ENCODE measurements at places on chromosomes 1 and 21. TPM values are rescaled to one million over a fixed set of nuclear protein-coding genes. Genes with fewer than 3 reads are reported as not detected.
A peak's percentile ranks its signal among the peaks of the same experiment; 100 is the strongest.

GRCh38 chr1:147214842-147215539 lies 10.1 kb downstream of the FMO5 start:
- peaks cover 34% of the 10 kb centered on the region for H3K4me1 ChIP-seq
- no peak overlapping the region for H3K4me3 ChIP-seq
- no peaks in the 10 kb centered on the region for H3K27me3 ChIP-seq

GRCh38 chr1:230587061-230587460 lies 55.2 kb upstream of the COG2 start:
- no peak overlapping the region for H3K4me3 ChIP-seq
- H3K27ac ChIP-seq = no peak overlapping the region
- DNase-seq = peak; percentile 45
- no peaks in the 10 kb centered on the region for H3K27me3 ChIP-seq
- H3K4me1 ChIP-seq = no peaks in the 10 kb centered on the region
- no peaks in the 10 kb centered on the region for H3K36me3 ChIP-seq

GRCh38 chr1:179327679-179328078 lies 34.1 kb downstream of the SOAT1 start:
- H3K36me3 ChIP-seq = peaks cover 49% of the 10 kb centered on the region
- H3K4me3 ChIP-seq = no peak overlapping the region
- H3K4me1 ChIP-seq = peaks cover 3% of the 10 kb centered on the region
- H3K27ac ChIP-seq = no peak overlapping the region
- DNase-seq = no peak

DNA sequence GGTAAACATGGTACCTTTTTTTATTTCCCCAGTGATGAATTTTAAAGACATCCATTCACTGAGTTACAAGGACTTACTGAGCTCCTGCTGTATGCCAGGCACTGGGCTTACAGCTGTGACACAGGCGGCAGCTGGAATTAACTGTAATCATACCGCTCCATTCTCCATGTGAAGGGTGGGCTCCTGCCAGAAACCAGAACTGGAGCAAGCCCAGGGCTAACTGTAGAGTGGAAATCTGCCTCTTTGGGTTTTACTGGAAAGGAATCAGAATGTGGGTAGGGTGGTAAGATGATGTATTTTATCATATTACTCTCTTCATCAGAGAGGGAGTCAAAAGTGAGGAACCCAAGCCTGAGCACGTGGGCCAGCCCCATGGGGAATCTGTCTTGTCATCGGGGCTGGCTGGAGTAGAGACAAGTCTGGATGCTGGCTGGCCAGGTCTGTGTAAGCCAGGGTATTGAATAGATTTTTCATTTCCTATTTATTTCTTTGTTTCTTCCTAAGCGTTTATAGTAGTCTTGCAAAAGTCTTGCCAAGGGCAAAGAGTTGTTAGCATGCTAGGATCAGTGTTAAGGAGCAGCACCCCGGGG lies 21.5 kb downstream of the FGGY start:
- no peaks in the 10 kb centered on the region for H3K36me3 ChIP-seq
- no peak overlapping the region for H3K4me3 ChIP-seq
- no peak for DNase-seq
- no peak overlapping the region for H3K27ac ChIP-seq

DNA sequence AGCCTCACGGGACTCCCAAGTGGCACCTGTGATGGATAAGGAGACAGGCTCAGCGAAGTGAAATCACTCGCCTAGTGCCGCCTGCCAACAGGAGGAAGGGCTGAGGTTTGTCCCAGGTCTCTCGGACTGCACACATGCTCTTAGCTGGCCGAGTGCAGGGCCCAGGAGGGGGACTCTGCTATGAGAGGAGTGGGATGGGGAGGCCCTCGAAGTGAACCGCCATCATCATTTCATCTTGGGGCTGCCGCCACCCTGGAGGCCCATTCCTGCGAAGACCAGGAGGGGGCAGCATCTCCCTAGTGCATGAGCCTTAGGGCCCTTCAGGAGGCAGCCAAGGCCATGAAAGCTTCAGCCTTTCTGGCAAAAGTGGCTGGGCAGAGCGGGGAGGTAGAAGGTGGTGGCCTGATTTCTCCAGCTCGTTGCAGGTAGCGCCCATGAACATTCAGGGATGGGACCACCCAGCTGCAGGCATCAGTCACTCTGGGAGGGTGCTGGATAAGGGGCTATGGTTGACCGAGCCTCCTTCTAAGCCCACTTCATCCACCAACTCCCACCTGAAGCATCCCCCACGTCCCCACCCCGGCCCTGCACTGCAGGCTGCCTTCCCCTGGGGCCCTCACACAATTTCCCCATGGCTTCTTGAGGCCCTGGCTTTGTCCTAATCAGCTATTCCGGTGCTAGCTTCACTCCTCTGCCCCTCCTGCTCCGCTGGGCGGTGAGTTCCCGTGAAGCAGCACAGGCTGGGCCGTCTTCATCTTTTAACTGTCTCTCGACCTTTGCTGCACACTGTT lies 17.2 kb upstream of the RASSF5 start:
- no peaks in the 10 kb centered on the region for H3K36me3 ChIP-seq
- H3K4me1 ChIP-seq = no peaks in the 10 kb centered on the region
- no peak overlapping the region for H3K27ac ChIP-seq
- no peaks in the 10 kb centered on the region for H3K27me3 ChIP-seq
- no peak overlapping the region for H3K4me3 ChIP-seq

- no peaks in the 10 kb centered on the region for H3K4me1 ChIP-seq
- no peak overlapping the region for H3K27ac ChIP-seq
- DNase-seq = peak; percentile 41
These were observed 270.5 kb downstream of the RRAGC start for GRCh38 chr1:38589036-38589435.

GRCh38 chr21:43991447-43991991 lies 20.6 kb upstream of the TRAPPC10 start:
- H3K4me1 ChIP-seq = no peaks in the 10 kb centered on the region
- H3K27ac ChIP-seq = no peak overlapping the region
- no peaks in the 10 kb centered on the region for H3K36me3 ChIP-seq
- H3K27me3 ChIP-seq = no peaks in the 10 kb centered on the region

- peaks cover 72% of the 10 kb centered on the region for H3K36me3 ChIP-seq
- no peaks in the 10 kb centered on the region for H3K4me1 ChIP-seq
- H3K4me3 ChIP-seq = no peak overlapping the region
- H3K27me3 ChIP-seq = no peaks in the 10 kb centered on the region
- DNase-seq = no peak
- no peak overlapping the region for H3K27ac ChIP-seq
These were observed 26.6 kb downstream of the PCNT start for GRCh38 chr21:46350571-46350970.

GRCh38 chr1:54805466-54805865 lies 4.3 kb upstream of the TTC22 start:
- H3K36me3 ChIP-seq = no peaks in the 10 kb centered on the region
- no peak overlapping the region for H3K4me3 ChIP-seq
- no peak overlapping the region for H3K27ac ChIP-seq

- no peak for DNase-seq
- no peak overlapping the region for H3K4me3 ChIP-seq
- H3K4me1 ChIP-seq = no peaks in the 10 kb centered on the region
These were observed 242.3 kb downstream of the GPATCH2 start for GRCh38 chr1:217388522-217389065.

DNA sequence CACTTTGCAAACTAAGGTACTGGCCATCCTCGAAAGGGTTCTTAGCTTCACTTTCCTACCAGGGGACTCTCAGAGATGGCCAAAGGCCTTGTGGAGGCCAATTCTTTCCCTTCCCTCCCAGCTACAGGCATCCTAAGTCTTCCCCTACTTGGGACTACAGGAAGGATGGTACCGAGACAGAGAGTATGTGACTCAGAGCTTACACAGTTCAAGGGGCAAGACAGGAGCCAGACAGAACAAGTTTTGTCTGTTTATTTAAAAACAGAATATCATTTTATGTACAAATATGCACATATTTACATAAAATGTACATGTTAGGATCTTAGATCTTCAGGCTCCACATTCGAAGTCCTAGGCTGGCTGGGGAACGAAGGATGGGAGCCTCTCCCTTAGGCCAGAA lies 1.1 kb upstream of the ARHGAP30 start:
- no peak for DNase-seq
- H3K27me3 ChIP-seq = no peaks in the 10 kb centered on the region
- no peak overlapping the region for H3K27ac ChIP-seq
- H3K4me3 ChIP-seq = no peak overlapping the region
- H3K4me1 ChIP-seq = no peaks in the 10 kb centered on the region
- H3K36me3 ChIP-seq = no peaks in the 10 kb centered on the region

GRCh38 chr1:93442741-93443140 lies 5.2 kb upstream of the FNBP1L start:
- no peak overlapping the region for H3K4me3 ChIP-seq
- no peaks in the 10 kb centered on the region for H3K36me3 ChIP-seq
- peaks cover 3% of the 10 kb centered on the region for H3K4me1 ChIP-seq
- no peak overlapping the region for H3K27ac ChIP-seq

DNA sequence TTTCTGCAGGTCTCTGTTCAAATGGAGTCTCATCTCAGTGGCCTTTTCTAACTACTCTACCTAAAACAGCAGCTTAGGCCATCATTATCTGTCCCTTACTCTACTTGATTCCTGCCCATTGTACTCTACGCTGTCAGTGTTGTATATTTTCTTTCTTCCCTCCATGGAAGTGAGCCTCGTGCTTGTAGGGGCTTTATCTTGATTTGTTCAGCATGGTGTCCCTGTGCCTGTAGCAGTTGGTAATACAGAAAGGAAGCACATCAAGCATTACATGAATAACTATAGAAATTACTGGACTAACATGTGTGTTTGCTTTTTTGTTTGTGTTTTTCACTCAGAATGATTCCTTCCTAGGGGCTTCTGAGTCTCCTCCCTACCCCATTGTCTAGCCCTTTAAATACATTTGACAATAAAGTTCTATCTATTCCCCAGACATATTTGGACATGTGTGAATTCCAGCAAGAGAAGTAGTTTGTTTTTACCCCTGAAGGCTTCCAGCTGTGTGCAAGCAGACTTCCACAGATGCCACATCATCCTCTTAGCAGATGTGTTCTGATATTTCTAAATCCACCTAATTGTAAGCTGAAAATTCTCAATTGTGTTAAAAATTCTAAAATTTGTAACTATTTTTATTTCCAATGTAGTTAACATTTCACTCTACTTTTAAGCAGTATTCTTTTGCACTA lies 40.3 kb downstream of the PRMT2 start:
- peaks cover under 1% of the 10 kb centered on the region for H3K27me3 ChIP-seq
- H3K27ac ChIP-seq = no peak overlapping the region
- peaks cover 2% of the 10 kb centered on the region for H3K4me1 ChIP-seq
- DNase-seq = no peak

- H3K4me3 ChIP-seq = no peak overlapping the region
- no peaks in the 10 kb centered on the region for H3K36me3 ChIP-seq
- no peak overlapping the region for H3K27ac ChIP-seq
- no peak for DNase-seq
- peaks cover 34% of the 10 kb centered on the region for H3K27me3 ChIP-seq
- peaks cover 4% of the 10 kb centered on the region for H3K4me1 ChIP-seq
These were observed 313.2 kb downstream of the OLFM3 start for GRCh38 chr1:101683561-101683960.

Gene DIRAS3
- total RNA-seq = 0.47 TPM

Gene CASZ1
- total RNA-seq = 5.9 TPM

Gene UBE2U
- not detected for total RNA-seq
